Karpas-422 (cell line): ENCODE measurements at places on chromosomes 4 and X. TPM values are rescaled to one million over a fixed set of nuclear protein-coding genes. Genes with fewer than 3 reads are reported as not detected.

Gene IL21
- not detected in 2 replicates for total RNA-seq

Gene CXCL10
- not detected in 2 replicates for total RNA-seq

Gene SMIM43
- not detected in 2 replicates for total RNA-seq

Gene MAGEA2B
- not detected in 2 replicates for total RNA-seq

Gene GUCY1A1
- total RNA-seq: 3.0 and 6.1 TPM in 2 replicates

Gene NXF3
- total RNA-seq: not detected in 2 replicates

Gene KANTR
- 14.3 and 27.9 TPM in 2 replicates for total RNA-seq

Gene BTK
- total RNA-seq: 81.6 and 94.2 TPM in 2 replicates

Gene FABP2
- total RNA-seq: not detected in 2 replicates

Gene RRH
- total RNA-seq: 0.40 TPM in 1 of 2 replicates, not detected in the other

Gene G3BP2
- total RNA-seq: 50.5 and 81.0 TPM in 2 replicates

Gene NHSL2
- total RNA-seq: not detected in 2 replicates

Gene FREM3
- not detected in 2 replicates for total RNA-seq

Gene MORC4
- 11.5 and 11.9 TPM in 2 replicates for total RNA-seq

Gene TRMT44
- total RNA-seq: 14.1 and 16.2 TPM in 2 replicates

Gene PAGE2B
- total RNA-seq: not detected in 2 replicates

Gene SPIN3
- not detected in 2 replicates for total RNA-seq

Gene EFNB1
- 0.67 and 2.5 TPM in 2 replicates for total RNA-seq

Gene ZAR1
- total RNA-seq: not detected in 2 replicates

Gene NDUFC1
- total RNA-seq: 76.7 and 86.8 TPM in 2 replicates

Gene GALNTL6
- not detected in 2 replicates for total RNA-seq

Gene CT45A2
- not detected in 2 replicates for total RNA-seq

Gene RTL3
- total RNA-seq: not detected in 2 replicates

Gene CFAP47
- total RNA-seq: 0.22 TPM in 1 of 2 replicates, not detected in the other

Gene PNMA6E
- not detected in 2 replicates for total RNA-seq

Gene MTMR8
- total RNA-seq: 4.6 and 6.3 TPM in 2 replicates

Gene DGKK
- total RNA-seq: not detected in 2 replicates

Gene SGMS2
- not detected in 2 replicates for total RNA-seq

Gene BEX4
- total RNA-seq: not detected in 2 replicates

Gene ANK2
- 3.1 and 4.8 TPM in 2 replicates for total RNA-seq

Gene TMEM156
- 152 and 240 TPM in 2 replicates for total RNA-seq

Gene FAT4
- 7.4 and 12.2 TPM in 2 replicates for total RNA-seq

Gene CYLC1
- total RNA-seq: not detected in 2 replicates

Gene AFM
- total RNA-seq: not detected in 2 replicates

Gene PRDM8
- total RNA-seq: not detected in 2 replicates

Gene SLC26A1
- total RNA-seq: not detected in 2 replicates

Gene ZDHHC9
- total RNA-seq: 15.2 and 18.4 TPM in 2 replicates

Gene CFI
- total RNA-seq: 0.79 TPM in 1 of 2 replicates, not detected in the other

Gene SHROOM2
- 0.11 and 0.15 TPM in 2 replicates for total RNA-seq

Gene MXRA5
- total RNA-seq: not detected in 2 replicates

Gene MAGED2
- total RNA-seq: 36.5 and 52.2 TPM in 2 replicates

Gene DCAF12L1
- total RNA-seq: not detected in 2 replicates

Gene LONRF3
- 5.4 and 6.3 TPM in 2 replicates for total RNA-seq

Gene SEC24D
- 45.6 and 65.0 TPM in 2 replicates for total RNA-seq

Gene NIPAL1
- total RNA-seq: 0.89 and 3.0 TPM in 2 replicates

Gene SPANXA2
- not detected in 2 replicates for total RNA-seq

Gene ENAM
- not detected in 2 replicates for total RNA-seq

Gene TMEM150C
- not detected in 2 replicates for total RNA-seq

Gene SFRP2
- not detected in 2 replicates for total RNA-seq

Gene RGS12
- 4.7 TPM in 1 of 2 replicates, not detected in the other for total RNA-seq

Gene WDR45
- total RNA-seq: 80.3 and 115 TPM in 2 replicates

Gene RHOXF2B
- total RNA-seq: not detected in 2 replicates

Gene SSX3
- total RNA-seq: not detected in 2 replicates
